ENCODE measurements at places on chromosomes 4 and X.

- DNase-seq = peak; percentile 20
Measured at GRCh38 chrX:149871940-149872339, 9.0 kb upstream of the MAGEA8 start.

DNA sequence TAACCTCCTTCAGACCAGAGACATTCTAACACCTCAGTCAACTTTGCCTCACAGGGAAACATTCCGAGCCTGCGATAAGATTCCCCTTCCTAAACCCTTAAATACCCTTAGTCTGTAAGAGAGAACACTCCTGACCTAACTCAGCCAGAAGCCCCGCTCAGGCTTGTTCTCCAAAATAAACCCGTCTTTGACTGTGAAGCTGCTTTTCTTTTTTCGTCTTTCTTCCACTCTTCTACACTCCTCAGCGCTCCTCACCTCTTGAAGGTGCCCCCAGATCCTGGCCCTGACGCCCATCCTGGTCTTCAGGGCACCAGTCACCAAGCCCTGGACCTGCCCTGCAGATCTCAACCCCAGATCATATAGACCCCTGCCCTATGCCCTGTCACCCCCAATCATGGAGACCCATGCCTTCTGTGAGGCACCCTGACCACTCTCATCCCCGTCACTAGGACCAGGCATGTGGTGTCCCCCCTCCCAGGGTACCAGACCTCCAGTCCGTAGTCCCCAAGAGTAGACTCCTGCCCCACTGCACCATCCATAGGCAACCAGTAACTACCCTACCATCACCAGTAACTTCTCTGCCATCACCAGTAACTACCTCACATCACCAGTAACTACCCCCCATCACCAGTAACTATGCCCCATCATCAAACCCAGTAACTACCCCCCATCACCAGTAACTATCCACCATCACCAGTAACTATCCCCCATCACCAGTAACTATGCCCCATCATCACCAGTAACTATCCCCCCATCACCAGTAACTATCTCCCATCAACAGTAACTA lies 3.5 kb downstream of the ASMTL start:
- no peak for DNase-seq

GRCh38 chr4:158775091-158775651 lies 6.3 kb downstream of the FNIP2 start:
- no peak for DNase-seq

DNA sequence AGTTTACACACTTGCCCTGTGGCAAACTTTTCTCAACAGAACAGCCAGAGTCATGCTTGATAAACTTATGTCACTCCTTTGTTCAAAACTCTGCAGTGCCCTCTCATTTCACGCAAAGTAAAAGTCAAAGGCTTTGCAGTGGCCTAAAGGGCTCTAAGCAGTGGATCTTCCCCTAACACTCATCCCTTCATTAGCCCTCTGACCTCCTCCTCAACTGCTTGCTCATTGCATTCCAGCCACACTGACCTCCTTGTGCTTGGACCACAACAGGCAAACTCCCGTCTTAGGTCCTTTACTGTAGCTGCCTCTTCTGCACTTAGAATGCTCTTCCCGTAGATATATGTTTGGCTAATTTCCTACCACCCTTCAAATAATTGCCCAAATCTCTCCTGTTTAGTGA lies 5.6 kb downstream of the PRDM5 start:
- DNase-seq = no peak

DNA sequence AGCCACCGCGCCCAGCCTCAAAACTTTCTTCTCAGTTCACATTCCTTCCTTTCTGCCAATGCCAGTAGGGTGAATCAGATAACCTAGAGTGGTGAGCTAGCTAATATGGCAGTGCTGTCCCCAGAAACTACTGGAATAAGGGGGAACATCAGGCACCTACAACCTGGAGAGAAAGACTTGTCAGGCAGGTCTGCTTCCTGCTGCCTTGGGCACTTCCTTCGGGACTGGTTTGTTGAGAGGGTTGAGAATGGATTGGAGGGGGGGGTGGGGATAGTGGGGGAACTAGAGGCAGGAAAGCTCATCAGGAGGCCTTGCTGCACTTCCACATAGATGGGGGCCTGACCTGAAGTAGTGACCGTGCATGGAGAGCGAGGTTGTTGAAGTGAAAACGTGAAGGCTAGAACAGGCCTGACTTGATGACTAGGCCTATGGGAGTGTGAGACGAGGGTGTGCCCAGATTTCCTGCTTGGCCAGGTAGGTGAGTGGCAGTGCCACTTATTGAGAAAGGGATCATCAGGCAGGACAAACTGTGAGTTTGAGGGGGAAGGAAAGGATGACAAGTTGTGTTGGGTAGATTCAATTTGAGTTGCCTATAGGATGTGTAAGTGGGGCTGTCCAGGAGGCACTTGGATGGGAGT lies 33.4 kb downstream of the SLC25A5 start:
- DNase-seq = no peak

DNA sequence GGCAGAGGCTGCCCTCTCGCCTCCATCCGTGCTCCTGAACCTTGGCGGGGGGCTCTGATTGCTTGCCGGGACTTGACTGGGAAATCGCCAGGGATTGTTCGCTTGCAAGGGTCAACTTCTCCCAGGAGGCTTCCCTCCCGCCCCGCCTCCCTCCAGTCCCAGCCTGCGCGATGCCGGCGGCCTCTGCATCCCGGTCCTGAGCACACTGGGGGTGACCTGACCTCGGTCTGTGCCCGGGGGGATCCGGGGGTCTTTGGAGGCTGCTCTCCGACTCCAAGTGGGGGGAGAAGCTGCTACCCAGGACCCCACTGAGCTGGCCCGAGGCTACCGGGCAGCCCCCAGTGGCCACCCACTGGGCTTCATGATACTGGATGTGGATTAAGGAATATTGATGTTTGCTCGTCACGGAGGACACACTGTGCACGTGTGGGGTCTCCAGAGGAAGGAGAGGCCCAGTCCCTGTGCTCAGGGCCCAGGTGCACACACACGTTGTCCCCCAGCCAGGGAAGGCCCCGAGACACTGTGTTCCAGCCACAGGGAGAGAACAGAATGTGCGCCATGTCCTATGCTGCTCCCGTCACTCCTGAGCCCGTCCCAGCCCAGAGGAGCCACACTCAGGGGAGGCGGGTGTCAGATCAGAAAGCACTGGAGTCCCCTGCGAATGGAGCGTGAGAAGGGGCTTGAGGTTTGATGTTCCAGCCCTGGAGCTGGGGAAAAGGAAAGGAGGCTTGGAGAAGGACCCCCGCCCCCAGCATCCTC lies 55.9 kb upstream of the NKX1-1 start:
- no peak for DNase-seq

- DNase-seq = no peak
Measured at GRCh38 chr4:86600007-86600653, 6.0 kb downstream of the PTPN13 start.

- no peak for DNase-seq
Measured at GRCh38 chr4:55330241-55330640, 15.8 kb upstream of the SRD5A3 start.

GRCh38 chr4:63618883-63619718 lies 790.1 kb downstream of the TECRL start:
- DNase-seq = no peak

DNA sequence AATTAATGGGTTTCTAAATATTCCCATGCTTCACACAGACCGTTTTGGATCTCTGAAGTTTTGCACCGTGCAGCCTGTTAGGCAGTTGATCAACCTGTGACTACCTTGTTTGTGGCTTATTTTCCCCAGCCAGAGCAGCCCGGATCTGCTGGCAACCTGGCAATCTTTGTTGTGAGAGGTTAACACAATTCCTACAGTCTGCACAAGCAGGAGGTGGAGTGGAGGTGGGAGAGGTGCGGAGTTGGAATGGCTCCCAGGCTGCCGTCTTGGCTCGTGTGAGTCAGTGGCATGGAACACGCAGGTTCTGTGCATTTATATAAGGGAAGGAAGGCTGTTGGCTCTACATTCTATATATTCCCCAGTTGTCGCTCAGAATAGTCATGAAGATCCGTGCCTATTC lies 70.9 kb upstream of the STOX2 start:
- DNase-seq = no peak

DNA sequence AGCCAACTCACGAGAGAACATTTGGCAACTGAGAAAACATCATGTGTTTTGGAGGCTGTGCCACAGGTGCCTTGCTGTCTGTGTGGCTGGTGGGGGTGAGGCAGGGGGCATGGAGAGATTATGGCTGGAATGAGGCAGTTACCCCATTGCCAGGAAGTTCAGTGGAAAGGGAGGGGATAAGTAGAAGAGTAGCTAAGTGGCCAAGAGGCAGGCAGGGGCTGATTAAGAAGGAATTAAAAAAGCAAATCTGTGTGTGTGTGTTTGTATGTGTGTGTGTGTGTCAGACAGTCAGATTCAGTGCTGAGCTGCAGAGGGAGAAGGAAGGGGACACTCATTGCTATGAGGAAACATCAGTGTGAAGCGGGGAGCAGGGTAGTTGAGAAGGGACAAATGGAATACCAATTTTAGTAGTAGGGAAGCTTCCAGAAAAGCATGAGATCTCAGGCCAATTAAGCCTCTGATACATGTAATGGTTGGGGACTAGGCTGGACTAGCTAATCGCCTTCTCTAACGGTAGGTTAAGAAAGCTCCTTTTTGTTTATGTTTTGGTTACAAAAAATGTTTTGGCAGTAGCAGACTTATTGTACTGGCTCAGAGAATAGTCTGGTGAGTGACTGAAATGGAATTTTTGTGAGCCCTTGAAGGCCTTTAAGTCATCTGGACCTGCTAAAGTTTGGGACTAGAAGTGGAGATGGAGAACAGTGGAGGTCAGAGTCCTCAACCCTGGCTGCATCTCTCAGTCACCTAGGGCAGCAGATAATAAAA lies 18.5 kb downstream of the TMEM164 start:
- no peak for DNase-seq

DNA sequence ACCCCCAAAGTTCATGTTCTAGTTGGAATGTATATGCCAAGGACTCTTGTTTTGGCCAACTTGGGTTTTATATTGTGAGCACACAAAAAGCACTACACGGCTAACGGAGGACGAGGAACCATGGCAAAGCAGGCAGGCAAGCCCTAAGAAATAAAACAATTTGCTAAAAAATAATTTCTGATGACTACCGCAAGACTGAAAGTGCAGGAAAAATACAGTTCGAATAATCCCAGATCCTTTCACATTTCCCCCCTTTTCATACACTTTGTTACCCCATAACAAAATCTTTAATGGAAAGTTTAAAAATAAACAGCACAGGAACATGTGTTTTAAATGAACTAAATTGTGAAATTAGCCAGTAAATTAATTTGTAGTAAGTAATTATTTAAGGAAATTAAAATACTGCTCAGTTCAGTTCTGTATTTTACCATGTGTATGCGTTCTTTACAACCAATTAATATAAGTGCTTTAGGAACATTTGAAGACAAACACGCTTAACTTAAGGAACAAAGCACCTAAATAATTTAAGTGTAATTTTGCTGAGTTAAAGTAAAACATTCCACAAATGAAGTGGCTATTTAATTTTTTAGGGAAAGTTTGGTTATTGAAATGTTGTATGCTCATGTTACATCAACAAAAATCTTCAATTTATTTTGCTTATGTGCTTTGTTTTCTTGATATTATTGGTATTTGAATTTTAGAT lies 12.4 kb upstream of the PITX2 start:
- DNase-seq = no peak

DNA sequence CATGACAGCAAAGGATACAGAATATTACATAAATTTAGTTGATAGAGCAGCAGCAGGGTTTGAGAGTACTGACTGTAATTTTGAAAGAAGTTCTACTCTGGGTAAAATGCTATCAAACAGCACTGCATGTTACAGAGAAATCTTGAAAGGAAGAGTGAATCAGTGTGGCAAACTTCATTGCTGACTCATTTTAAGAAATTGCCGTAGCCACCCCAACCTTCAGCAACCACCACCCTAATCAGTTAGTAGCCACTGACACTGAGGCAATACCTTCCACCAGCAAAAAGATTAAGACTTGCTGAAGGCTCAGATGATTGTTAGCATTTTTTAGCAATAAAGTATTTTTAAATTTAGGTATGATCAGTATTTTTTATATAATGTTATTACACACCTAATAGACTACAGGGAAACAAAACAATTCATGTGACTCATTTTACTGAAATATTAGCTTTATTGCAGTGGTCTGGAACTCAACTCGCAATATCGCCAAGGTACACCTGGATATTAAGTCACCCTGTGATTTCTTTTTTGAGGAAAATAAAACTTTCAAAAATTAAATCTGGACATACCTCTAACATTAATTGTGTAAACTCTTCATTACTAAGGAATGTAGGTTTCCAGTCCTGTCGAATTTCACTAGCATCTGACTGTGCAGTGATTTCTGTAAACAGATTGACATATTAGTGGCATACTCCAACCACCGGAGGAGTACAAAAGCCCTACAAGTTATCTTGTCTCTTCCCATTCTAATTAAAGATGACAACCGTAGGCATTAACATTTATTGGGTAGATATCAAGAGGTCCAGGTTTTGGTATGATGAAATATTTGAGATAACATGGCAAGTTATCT lies 71.1 kb downstream of the CLOCK start:
- no peak for DNase-seq
